ENCODE measurements at places on chromosomes 1 and 21.

GRCh38 chr1:72369069-72369757 is 86.9 kb upstream of the NEGR1 start:
- DNase-seq: no peak

DNA sequence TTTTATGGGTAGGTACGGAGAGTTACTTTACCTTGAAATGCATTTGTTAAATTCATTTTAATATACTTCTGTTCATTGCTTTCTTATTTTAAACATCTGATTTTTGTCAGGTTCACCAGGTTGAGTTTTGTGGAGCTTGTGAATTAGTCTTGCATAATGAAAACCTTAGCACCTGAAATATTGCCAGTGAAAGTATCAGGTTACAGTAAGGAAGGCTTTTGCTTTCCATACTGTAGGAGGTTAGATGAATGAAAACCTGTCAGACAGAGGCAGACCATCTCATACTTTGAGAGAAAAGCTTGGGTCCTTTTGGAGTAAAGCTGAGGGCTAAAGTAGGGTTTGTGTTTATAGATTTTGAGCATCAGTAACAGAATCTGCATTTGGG is 34.7 kb downstream of the THRAP3 start:
- DNase-seq: no peak

GRCh38 chr1:34165422-34165921 is 442 bp upstream of the CSMD2 start:
- DNase-seq: no peak

- no peak for DNase-seq
These were observed 55.6 kb upstream of the CD34 start for GRCh38 chr1:207966521-207966920.

DNA sequence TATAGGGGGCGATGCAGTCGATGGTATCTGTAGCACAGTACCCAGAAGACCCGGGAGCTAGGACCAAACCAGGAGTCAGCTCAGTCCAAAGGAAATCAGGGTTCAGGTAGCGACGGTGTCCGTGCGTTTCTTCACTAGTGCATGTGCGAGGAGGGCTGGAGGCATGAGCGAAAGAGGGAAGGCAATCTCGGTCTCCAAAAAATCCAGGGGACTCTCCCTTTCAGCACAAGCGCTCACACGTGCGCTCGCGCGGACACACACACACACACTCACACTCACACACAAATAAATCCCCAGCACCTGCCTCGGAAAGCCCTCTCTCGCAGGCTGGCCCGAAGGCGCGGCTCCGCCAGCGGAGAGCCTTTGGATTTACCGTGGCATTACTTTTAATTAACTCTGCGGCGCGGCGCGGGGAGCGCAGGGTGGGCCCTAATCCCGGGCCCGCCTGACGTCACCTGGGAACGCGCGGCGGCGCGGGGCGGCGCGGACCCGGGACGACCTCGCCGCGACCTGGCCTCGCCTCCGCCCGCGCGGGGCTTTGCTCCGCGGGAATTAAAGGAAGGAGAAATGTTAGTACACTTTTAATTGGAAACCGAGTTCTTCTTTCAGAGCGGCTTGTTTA is 121.2 kb downstream of the LMX1A start:
- DNase-seq: no peak

- DNase-seq: no peak
These were observed 139.4 kb upstream of the B3GALT2 start for GRCh38 chr1:193325771-193326170.

- DNase-seq: no peak
These were observed 207.0 kb downstream of the TTLL7 start for GRCh38 chr1:83791821-83792437.

GRCh38 chr1:229407206-229408026 is 26.5 kb downstream of the ACTA1 start:
- DNase-seq: peak; percentile 23

DNA sequence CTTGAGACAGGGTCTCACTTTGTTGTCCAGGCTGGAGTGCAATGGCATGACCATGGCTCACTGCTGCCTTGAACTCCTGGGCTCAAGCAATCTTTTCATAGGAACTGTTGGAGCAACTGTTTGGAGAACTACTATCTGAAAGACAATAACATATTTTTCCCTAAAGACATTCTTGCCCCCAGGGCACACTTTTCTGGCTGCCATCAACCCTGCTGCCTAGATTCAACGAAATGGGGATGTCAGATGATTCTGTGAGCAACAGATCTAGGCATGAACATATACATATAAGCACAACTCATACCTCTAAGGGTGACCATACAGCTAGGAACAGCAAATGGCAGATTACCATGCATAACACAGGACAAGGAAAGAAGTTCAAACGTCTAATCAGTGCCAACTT is 27.4 kb downstream of the JAK1 start:
- no peak for DNase-seq

DNA sequence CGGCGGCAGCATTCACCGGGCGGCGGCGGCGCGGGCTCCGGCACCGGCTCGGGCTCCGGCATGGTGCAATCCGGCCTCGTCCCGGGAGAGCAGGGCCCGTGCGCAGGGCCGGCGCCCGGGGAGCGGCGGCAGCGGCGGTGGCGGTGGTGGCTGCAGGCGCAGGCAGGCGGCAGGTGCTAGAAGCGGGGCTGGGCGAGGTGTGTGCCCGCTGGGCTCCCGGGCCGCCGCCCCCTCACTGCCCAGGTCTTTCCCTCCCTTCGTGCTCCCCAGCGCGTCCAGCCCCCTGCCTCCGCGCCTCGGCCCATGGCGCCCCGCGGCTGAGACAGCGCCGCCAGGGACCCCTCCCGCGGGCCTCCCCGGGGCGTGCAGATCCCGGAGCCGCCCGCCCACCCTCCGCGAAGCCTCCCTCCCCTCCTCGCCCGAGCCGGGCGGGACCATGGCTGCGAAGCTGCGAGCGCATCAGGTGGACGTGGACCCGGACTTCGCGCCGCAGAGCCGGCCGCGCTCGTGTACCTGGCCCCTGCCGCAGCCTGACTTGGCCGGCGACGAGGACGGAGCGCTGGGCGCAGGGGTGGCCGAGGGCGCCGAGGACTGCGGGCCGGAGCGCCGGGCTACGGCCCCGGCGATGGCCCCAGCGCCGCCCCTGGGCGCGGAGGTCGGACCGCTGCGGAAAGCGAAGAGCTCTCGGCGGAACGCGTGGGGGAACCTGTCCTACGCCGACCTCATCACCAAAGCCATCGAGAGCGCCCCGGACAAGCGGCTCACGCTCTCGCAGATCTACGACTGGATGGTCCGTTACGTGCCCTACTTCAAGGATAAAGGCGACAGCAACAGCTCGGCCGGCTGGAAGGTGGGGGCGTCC is 492 bp downstream of the FOXO6 start:
- no peak for DNase-seq

DNA sequence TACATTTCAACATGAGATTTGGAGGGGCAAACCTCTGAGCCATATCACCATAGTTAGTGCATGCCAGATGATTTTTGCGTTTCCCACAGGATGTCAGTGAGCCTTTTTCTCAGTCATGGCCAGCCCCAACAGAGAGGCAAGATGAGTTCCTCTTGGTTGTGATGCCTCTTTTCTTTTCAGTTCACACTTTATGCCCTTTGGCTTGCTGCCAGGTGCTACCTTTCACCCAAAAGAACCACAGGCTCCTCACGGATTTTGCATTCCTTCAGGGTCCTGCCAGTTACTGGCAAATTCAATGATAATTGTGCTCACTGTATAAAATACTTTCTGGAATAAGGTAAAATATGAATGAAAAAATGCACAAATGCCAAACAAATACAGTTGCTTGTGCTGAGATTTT is 411.3 kb downstream of the KIF26B start:
- DNase-seq: no peak

- DNase-seq: no peak
These were observed 44.2 kb upstream of the EXOSC10 start for GRCh38 chr1:11143907-11144306.

DNA sequence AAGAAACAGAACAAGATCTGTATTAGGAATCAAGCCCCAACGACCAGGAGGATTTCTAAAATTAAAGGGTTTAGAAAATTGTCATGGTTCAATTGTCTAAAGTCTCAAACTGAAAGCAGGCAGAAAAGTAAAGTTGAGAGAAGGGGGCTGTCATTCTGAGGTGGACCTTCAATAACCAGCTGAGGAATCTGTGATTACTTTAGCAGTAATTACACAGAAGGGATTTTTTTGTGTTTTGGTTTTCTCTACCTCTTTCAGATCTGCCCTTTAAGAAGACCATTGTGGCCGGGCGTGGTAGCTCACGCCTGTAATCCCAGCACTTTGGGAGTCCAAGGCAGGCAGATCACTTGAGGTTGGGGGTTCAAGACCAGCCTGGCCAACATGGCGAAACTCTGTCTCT is 17.4 kb downstream of the AIDA start:
- DNase-seq: no peak

GRCh38 chr1:12040457-12041051 is 21.3 kb downstream of the MIIP start:
- no peak for DNase-seq

GRCh38 chr1:155479205-155479604 is 83.4 kb downstream of the ASH1L start:
- no peak for DNase-seq

DNA sequence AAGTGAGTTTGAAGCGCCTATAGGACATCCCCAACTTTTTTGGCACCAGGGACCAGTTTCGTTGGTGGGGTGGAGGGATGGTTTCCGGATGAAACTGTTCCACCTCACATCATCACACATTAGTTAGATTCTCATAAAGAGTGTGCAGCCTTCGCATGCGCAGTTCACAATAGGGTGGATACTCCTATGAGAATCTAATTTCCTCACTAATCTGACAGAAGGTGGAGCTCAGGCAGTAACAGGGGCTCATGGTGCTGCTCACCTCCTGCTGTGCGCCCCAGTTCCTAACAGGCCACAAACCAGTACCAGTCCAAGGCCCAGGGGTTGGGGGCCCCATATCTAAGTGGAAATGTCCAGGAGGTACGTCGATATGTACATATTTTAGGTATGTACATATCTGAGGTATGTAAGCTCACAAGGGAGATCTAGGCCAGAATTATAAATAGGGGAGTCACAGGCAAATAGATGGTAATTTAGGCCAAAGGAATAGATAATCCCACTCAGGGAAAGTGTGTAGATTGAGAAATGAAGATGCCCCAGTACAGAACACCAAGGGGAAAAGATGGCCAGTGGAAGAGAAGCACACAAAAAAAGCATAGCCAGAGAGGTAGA is 27.5 kb upstream of the RASAL2 start:
- no peak for DNase-seq

DNA sequence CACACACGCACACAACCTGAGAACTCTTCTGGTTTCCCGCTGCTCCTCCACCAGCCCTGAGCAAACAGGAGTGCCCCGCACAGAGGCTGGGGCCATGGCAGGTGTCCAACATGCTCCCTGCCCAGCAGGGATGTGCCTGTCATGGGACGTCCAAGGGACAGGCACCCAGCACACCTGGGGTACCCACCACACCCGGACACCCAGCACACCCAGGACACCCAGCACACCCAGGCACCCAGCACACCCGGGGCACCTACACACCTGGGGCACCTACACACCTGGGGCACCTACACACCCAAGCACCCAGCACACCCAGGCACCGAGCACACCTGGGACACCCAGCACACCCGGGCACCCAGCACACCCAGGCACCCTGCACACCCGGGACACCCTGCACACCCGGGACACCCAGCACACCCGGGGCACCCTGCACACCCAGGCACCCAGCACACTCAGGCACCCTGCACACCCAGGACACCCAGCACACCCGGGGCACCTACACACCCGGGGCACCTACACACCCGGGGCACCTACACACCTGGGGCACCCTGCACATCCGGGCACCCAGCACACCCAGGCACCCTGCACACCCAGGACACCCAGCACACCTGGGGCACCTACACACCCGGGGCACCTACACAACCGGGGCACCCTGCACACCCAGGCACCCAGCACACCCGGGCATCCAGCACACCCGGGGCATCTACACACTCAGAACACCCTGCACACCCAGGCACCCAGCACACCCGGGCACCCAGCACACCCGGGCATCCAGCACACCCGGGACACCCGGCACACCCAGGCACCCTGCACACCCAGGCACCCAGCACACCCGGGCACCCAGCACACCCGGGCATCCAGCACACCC is 37.9 kb downstream of the UBE2G2 start:
- DNase-seq: no peak

GRCh38 chr1:176854758-176855745 is 309.5 kb downstream of the ASTN1 start:
- no peak for DNase-seq

DNA sequence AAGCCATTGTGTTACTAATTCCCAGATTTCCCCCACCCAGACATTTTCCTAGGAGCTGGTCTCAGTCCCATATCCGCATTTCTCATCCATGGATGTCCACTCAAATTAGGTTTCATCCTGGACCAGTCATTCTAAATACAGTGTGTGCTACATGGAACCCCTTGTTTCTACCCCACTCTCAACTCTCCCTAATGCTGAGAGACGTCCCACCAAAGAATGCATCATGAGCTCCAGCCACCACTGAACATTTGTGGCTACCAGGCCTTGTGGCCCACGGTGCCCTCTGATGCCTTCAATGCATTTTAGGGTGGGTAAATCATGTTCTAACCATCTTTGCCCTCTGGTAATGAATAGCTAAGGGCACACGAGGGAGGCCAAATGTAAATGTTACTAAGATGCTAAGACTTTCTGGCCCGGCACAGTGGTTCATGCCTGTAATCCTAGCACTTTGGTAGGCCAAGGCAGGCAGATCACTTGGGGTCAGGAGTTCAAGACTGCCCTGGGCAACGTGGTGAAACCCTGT is 13.3 kb upstream of the RAB42 start:
- no peak for DNase-seq

DNA sequence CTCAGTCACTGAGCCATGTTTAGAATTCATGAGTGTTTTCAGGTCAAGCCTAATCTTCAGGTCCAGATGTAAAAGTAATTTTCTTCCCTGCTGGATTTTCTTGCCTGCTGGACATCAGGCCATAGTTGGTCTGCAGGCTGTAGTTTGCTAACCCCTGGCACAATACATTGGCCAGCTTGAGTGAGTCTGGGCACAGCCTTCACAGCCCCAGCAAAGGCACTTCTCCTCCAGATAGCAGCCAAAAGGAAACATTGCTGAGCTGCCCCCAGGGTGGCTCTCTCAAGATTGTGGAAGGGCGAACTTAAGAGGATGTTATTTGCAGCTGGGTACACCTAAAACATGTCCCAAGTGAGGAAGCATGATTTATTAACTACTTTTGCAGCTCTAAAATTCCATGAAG is 126.8 kb downstream of the PIK3R3 start:
- DNase-seq: no peak

DNA sequence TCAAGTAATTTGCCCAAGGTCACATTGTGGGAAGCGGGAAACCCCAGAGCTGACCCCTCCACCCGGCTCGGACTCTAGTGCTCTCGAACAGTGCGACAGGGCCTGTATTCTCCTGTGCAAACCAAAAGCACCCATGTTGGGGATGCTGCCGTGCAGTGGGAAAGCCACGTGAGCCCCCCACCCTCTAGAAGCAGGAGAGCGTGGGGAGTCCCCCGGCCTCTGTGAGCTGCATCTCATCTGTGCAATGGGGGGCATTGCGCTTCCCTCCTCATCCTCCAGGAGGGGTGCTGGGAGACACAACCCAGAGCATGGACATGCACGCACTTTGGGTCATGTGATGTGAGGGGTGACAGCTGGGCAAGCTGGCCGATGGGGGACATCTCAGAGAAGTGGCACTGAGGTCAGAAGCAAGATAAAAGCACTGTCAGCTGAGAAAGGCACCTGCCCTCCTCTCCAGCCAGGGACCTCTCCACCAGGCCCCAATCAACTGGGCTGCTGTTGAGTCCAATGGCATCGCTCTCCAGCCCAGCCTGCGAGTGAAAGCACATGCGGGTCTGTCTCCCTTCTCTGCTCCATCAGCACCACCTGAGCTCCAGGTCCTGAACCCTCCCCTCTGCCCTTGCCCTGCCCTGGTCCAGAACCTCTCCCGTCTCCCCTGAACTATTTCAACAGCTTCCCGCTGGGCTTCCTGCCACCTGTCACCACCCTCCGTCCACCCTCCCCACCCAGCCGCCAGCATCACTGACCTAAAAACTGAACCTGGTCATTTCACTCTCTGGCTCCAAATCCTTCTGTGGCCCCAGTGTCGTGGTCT is 76.4 kb upstream of the IFFO2 start:
- no peak for DNase-seq

Data from activated B cell treated with CpG ODN at 0.5 μM for 24 hours (primary cell).